CD4-positive, alpha-beta T cell treated with Interleukin-6 at 100 ng/mL for 8 hours (primary cell): ENCODE measurements at places on chromosomes 3 and 15.

DNA sequence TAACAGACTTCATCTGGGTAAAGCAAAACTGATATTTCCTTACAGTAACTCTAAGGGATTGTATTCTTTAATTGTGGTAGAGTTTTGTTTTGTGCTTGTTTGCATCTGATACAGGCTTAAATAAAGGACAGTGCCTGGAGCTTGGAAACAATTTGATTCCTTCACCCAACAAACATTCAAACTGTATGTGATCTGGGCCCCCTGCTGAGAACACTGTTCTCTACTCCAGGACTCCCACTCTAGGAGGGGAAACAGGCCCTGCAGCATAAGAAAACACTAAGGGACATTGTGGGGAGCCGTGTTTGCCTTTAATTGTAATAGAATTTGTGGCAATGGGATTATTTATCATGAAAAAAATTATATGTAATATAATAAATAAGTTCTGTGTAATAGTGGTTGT, 56.9 kb downstream of the CTDSPL start:
- DNase-seq = no peak

- DNase-seq = no peak
Measured at GRCh38 chr3:175749981-175750380, 890.8 kb downstream of the NAALADL2 start.

GRCh38 chr3:153216928-153217327, 54.9 kb downstream of the RAP2B start:
- no peak for DNase-seq

DNA sequence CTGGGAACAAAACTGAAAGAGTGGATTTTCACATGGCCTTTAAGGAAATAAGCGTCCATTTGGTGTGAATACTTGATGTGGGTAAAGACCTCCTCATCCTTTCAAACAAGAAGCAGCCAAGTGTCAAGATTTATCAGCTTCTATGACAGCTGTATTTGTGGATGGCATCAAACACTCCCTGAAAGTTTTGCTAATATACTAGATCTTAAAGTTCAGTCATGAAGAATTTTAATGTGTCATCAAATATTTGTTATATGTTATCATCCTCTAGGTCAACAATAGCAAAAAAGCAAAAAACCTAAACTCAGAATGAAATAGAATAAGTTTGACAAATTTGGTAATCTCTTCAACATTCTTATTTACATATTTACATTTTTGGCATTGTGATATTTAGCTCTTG, 29.1 kb upstream of the LYSMD4 start:
- no peak for DNase-seq

DNA sequence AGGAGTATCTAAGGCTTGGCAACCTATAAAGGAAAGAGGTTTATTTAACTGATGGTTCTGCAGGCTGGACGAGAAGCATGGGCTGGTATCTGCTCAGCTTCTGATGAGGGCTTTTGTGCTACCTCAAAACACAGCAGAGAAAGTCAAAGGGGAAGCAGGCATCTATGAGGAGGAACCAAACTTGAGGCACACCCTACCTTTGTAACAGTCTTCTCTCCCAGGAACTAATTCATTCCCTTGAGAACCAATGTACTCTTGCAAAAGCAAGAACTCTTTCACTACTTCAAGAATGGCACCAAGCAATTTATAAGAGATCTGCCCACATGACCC, 109.0 kb downstream of the CGGBP1 start:
- no peak for DNase-seq

- DNase-seq = no peak
Measured at GRCh38 chr3:45413172-45413765, 24.9 kb downstream of the LARS2 start.

DNA sequence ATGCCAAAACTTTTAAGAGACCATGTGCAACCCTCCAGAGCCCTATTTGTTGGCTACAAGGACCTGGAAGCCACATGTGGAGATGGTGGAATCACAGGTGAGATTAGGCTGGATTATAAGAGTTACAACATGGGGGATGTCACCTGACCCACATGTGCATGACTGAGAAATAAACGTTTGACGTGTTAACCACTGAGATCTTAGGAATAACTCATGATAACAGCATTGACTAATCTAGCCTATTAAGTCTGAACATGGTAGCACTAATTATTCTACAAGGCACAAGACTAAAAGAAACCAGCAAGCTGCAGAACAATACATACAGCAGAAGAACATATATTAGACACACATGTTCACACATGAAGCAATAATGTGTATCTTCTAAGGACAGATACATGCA, 38.4 kb downstream of the SUCLG2 start:
- no peak for DNase-seq

DNA sequence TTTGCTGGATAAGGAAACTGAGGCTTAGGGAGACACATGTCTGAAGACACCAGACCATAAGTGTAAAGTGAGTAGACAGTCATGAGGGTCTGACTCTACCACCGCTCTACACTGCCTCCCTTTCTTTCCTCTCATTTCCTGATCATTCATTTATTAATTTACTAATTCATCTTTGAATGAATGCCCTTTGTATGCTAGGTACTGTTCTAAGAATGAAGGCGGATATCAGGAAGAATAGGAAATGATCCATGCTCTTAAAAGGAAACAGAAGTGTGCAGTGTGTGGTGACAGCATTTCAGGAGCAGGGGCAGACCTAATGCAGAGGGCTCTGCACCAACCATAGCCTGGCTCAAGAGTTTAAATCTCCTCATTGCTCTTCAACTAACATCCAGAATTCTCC, 31.8 kb upstream of the PSMD6 start:
- DNase-seq = no peak

DNA sequence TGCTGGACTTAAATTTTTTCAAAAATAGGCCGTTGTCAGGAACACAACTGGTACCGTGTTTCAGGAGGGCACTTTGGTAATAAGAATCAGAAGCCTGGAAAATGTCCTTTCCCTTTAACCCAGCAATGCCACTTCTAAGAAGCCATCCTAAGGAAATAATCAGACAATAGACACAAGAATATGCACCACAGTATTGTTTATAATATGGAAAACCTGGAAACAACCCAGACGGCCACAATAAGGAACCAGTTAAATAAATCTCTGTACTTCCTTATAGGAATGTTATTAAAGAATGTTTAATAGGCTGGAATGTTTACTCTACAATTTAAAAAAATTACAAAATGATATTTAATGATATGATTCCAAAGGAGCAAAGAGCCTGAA, 30.4 kb upstream of the ATP1B3 start:
- no peak for DNase-seq

DNA sequence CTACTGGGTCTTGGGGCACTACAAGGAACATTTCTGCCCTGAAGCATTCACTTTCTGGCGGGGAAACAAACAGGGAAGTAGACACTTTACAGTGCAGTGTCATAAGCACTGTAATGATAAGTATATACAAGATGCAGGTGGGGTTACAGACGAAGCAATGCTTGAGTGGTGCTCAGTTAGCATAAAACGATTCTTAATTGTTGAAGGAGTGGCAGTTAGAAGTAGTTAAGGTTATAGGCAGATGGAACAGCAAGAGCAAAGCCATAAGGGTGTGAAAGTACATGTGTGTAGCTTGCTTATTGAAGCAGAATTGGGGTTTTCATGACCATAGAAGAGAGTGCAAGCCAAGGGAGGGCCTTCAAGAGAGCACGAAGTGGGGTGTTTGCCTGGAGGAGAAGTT, 46.2 kb downstream of the SLC25A26 start:
- no peak for DNase-seq

DNA sequence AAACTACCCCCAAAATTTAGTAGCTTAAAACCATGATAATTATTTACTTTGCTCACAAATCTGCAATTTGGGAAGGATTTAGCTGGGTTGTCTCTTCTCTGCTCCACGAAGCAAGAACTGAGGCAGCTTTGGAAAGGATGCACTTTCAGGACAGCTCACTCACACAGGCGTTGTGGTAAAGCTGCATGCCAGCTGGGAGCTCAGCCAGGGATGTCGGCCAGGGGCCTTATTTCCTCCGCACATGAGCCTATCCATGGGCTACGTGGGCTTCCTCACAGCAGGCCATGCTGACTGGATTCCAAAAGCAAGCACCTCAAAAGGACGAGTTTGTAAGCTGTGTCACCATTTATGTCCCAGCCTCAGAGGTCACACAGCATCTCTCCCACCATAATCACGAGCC, 301.3 kb upstream of the IGF1R start:
- DNase-seq = no peak

DNA sequence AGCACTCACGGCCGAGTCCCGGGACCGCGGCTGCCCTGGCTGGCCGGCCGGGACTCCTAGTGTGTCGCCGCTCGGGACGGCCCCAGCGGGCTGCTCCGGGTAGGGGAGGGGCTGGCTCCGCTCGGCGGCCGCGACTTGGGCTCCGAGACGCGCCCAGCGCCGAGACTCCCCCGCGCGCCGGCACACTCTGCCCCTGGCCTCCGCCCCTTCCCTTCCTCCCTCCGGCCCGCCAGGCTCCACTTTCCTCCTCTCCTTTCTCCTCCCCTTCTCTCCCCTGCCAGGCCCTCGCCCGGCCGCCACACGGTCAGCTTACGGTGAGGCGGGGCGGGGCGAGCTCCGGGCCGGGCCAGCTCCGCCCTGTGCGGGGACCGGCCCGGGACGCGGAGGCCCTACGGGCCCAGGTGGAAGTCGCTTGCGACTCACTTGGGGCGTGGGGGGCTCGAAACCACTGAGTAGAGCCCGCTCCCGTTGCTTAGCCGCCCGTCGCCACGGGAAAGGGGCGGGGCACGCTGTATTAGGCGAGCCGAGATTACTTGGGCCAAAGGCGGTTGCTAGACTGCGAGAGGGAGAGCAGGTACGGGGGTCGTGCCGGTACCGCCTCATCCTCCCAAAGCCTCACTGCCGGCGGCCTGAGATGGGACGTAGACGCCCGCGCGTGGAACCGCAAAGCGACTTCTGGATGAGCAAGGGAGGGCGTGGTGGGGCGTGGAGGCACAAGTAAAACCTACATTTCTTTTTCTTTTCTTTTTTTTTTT, at the start of gene ITGB5:
TSS of gene ITGB5 (minus strand) at position 189 of the 755 bp plus-strand sequence. CDS start 365 bp downstream, outside the sequence.
- DNase-seq = no peak

- DNase-seq = no peak
Measured at GRCh38 chr15:64647367-64647766, 128.0 kb downstream of the RBPMS2 start.

DNA sequence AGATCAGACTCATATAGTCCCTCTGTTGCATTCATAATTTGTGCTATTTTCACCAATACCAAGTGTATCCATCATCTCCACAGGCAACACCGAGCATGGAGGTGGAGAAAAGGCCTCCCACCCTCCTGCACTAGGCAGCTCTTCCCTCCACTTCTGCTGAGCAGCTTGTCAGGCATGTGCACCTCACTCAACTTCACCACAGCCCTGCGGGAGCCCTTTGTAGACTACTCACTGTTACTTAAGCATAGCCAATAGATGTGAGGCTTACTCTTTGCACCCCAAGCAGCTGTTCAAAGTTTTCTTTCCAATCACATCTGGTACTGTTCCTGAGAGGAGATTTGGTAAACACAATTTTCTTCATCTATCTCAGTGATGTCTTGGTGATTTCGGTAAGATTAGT, 16.9 kb upstream of the GUCA1C start:
- no peak for DNase-seq

DNA sequence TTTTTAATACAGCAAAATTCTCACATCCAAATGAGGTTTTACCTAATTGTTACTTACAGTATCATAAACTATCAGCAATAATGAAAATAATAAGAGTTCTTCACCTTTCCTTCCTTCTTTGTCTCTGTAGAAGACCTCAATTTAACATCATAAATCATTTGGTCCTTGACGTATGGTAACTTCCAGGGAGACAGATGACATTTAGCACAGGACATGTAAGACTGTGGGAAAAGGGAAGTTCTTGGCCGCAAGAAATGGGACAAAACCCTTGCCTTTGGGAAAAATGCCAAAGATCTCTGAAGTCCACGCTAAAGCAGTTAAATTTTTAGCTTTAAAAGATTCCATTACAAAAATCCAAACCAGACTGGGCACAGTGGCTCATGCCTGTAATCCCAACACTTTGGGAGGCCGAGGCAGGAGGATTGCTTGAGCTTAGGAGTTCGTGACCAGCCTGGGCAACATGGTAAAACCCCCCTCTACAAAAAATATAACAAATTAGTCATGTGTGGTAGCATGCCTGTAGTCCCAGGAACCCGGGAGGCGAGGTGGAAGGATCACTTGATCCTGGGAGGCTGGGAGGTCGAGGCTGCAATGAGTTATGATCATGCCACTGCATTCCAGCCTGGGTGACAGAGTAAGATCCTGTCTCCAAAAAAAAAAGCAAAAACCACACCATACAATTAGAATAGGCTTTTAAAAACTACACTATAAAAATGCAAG, 8.8 kb downstream of the PTPN9 start:
- no peak for DNase-seq

GRCh38 chr3:126339466-126339865, 17.7 kb downstream of the KLF15 start:
- no peak for DNase-seq

DNA sequence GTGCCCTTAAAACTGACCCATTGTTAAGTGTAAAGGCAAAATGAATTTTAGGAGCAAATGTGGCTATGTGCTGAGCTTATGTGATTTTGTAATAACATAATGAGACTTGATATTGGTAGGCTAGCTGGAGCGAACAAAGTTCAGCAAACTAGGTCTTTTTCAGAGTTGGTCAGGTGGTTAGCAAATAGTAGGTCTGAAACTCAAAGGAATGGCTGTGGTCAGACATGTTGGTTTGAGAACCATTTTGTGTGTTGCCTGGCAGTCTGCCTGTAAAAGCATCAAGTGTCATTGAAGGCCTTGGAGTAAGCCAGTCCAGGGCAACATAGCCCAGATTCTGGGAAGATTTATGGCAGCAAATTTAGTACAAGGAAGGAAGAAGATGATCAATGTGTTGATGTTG, 16.4 kb downstream of the FBXO22 start:
- DNase-seq = no peak

DNA sequence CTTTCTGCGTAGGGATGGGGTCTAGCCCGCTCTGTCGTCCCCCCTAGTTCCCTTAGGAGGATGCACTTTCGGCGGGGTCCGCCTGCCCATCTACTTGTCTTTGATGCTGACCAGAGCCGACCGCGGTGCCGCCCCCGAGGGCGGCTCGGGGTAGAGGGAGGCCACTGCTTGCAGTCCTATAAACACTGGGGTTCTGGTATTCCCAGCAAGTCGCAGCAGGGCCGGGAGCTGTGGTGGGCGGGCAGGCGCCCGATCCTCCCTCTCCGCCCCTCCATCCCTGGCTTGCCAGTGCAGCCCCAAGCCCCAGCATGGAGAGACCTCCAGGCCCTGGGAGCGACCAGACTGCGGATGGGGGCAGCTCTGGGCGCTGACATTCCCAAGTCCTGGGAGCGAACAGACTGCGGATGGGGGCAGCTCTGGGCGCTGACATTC, 830 bp downstream of the SEMA4B start:
- no peak for DNase-seq
